ENCODE measurements at places on chromosomes 1 and 21.

GRCh38 chr21:28875078-28875477 lies 117.6 kb downstream of the LTN1 start:
- no peak for DNase-seq

GRCh38 chr1:240965581-240966091 lies 353.7 kb upstream of the GREM2 start:
- DNase-seq = no peak

- no peak for DNase-seq
Observed at GRCh38 chr1:82125119-82125518, 324.4 kb downstream of the ADGRL2 start.

- DNase-seq = no peak
Observed at GRCh38 chr1:235151033-235151432, 10.0 kb downstream of the RBM34 start.

DNA sequence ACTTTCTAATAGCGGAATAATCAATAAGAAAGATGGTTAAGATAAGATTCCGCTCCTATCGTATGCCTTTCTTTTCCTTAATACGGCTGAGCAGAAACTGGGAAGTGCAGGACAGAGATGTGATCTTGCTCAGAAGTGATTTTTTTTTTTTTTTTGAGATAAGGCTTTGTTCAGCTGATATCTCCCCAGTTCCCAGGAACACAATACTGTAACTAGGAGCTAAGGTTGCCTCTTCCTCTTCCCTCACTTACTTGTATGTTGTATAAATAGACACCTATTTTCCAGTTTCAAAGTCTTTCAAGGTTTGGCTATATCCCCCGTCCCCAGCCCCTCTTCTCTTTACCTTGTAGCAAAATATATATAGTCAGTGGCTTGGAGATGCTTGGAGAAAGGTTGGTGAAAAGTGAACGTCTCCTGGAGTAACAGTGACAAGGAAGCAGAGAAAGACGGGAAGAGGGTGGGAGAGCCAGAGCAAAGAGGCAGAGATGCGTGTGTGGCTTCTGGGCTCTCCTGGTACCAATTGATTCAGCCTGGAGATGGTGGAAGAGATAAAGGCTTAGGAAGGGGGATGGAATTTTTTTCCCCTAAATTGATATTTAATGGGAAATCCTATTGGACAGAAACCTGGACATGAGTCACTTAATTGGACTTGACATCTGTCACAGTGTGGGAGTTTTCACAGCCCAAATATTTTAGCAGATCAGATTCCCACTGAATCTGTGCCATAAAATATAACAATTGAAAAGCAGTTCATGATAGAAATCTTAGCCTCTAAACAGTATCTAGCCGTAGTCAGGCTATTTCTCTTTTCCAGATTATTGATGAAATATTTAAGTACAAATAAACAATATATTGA lies at the start of gene NHLH2:
Gene NHLH2 (minus strand): TSS at position 522 of the 856 bp plus-strand sequence. CDS start 2,754 bp downstream, outside the sequence.
- no peak for DNase-seq

DNA sequence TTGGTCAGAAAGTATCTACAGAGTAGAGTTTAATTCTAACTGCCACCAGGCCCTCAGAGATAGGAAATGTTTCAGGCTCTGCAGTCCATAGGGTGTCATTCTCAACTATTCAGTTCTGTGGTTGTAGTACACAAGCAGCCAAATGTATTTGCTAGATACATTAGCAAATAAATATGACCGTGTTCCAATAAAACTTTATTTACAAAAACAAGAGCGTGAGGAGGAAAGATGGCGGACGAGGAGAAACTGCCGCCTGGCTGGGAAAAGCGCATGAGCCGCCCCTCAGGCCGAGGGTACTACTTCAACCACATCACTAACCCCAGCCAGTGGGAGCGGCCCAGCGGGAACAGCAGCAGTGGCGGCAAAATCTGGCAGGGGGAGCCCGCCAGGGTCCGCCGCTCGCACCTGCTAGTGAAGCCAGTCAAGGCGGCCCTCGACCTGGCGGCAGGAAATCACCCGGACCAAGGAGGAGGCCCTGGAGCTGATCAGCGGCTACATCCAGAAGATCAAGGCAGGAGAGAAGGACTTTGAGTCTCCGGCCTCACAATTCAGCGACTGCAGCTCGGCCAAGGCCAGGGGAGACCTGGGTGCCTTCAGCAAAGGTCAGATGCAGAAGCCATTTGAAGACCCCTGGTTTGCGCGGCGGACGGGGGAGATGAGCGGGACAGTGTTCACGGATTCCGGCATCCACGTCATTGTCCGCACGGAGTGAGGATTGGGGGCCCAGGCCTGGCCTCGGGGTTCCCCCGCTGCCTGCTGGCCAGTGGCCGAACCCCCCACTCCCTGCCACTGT lies 286.1 kb downstream of the LRRC40 start:
- DNase-seq = no peak

- no peak for DNase-seq
Observed at GRCh38 chr1:228207381-228207810, 448 bp upstream of the OBSCN start.

DNA sequence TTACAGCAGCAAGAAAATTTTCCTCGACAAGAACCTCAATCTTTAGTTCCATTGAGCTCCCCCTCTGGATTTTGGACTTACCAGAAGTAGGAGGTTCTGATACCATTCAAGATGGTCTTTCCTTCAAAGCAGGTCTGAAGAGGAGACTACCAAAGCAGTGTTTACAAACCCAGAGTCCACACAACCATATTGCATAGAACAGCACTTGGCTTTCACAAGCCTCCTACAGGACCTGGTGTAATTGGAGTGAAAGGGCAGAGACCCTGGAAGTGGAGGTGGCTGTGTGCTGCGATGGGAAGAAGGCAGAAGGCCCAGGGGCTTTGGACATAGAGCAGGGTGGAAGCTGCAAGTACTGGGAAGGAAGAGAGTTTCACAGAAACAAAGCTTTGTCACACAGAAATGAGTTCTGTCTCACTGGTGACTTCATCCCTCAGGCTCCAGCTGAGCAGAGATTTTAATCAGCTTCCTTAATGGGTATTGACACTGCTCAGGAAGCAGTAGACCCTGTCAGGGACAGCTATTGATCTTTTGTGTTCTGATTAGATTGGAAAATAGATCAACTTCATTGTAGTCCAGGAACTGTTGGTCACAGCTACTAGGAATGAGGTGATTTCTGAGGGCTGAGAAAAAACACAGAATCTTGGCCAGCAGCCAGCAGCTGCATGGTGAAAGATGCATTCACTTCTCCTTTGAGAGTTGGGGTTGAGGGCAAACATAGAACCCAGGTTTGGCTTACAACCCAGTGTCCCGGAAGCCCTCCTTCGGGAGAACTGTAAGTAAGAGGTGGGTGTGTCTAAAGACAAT lies 124.0 kb downstream of the SYT2 start:
- no peak for DNase-seq

DNA sequence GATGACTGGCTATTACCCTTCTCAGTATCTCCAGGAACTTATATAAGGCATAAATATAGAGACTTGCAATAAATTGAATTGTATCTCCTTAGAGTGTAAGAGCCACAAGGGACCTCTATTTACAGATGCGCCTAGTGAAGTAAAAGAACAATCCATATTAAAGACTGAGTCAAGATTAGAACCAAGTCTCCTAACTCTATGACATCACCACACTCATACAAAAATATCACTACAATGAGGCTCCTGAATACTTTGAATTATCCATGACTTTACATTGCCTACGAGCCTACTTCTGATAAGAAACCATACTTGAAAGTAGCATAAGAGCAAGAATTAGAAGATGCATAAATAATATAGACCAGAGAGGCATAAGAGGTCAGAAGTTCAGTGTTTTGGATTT lies 18.8 kb downstream of the DPYD start:
- DNase-seq = no peak

DNA sequence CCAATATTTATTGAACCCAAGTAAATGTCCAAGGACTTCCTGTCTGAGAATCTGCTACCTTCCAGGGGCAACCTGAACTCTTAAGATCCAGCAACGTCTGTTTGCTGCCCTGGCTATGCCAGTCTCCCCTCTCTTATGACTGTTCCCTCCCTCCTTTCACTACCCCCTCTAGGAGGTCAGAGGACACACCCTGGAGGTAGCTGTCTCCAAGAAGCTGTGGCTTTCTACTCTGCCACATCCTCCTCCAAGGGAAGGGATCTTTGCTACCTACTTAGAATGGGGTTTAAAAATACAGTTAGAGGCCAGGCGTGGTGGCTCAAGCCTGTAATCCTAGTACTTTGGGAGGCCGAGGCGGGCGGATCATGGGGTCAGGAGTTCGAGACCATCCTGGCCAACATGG lies 3.6 kb upstream of the SMPDL3B start:
- DNase-seq = no peak

- no peak for DNase-seq
Observed at GRCh38 chr1:41380195-41380594, 19.0 kb downstream of the FOXO6 start.

DNA sequence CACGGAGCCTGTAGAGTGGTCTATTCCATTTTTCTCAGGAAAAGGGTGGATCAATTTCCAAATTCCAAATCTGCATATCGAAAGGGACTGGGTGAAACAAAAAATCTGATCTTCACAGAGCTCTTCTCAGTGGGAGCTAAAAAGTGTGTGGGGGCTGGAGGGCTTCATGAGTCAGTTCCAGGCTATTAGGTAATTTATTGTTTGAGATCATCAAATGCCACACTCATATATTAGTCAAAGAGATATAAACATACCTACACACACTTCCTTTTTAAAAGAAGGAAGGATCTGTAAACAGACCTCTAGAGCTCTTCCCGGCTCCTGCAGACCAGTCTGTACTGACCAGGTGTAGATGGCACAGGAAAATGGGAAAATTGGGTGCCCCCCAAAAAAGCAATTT lies 175.4 kb downstream of the ZBTB18 start:
- DNase-seq = no peak

- no peak for DNase-seq
Observed at GRCh38 chr1:184270556-184270955, 116.3 kb upstream of the C1orf21 start.

DNA sequence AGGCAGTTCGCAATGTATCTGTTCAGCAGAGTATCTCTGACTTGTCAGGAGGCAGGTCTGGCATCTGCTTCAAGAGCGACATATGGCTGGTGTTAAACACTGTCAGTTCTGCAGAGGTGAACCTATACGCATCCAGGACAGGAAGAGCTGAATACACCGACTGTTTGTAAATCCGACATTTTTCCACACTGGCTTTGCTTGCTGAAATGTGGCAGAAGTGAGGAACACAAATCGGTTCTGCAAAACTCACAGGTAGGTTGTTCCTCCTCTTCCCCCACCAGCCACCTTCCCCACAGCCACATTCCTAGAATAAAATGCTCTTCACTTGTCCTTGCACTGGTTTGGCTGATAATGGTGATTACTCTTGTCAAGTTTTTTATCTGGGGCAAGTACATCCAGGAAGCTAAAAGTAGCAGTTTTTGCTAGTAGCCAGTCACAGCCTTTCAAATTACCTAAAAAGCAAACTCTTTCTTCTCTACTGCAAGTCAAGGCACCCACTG lies 289.2 kb downstream of the GRIK1 start:
- no peak for DNase-seq

GRCh38 chr1:65238010-65238409 lies 71.3 kb upstream of the DNAJC6 start:
- no peak for DNase-seq

DNA sequence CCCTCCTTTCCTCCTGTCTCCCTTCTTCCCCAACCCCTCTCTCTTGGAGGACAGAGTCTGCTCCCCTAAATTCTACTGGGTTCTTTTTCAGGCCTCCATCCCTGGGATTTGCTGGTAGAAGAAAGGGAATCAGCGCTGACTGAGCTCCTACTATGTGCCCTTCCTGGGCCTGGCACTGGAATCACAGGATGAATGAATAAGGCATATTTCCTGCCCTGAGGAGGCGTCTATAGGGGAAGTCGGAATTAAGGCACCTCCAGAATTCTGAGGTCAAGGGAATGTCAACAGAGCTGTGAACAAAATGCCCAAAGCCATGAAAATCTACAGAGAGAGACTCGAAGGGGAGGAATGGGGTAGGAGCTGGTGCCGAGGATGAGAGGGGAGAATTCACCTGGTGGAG lies 17.4 kb upstream of the BTG2 start:
- no peak for DNase-seq

GRCh38 chr1:92910081-92910480 lies 51.2 kb downstream of the DIPK1A start:
- DNase-seq = no peak

DNA sequence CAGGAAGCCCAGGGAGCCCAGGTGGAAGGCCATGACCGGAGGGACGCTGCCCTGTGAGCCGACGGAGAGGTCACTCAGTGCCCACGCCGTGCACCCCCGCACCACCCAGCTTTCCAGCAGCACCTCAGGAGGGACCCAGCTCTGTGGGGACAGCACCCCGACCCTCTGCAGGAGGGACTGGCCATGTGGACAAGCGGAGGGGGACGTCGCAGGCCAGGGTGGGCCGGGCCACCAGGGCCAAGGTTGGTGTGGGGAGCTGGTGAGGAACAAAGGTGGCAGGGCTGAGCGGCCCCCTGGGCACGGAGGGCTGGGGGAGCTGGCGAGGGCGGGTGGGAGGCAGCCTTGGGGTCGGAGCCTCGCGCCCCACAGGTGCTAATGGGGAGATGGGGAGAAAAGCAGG lies 22.8 kb downstream of the NADK start:
- DNase-seq = no peak

GRCh38 chr1:29388170-29388569 lies 151.8 kb downstream of the PTPRU start:
- no peak for DNase-seq

- peak; percentile 8 for DNase-seq
Observed at GRCh38 chr1:78651241-78651640, 1.6 kb downstream of the IFI44 start.

- no peak for DNase-seq
Observed at GRCh38 chr1:17134034-17134433, 14.8 kb upstream of the PADI2 start.

DNA sequence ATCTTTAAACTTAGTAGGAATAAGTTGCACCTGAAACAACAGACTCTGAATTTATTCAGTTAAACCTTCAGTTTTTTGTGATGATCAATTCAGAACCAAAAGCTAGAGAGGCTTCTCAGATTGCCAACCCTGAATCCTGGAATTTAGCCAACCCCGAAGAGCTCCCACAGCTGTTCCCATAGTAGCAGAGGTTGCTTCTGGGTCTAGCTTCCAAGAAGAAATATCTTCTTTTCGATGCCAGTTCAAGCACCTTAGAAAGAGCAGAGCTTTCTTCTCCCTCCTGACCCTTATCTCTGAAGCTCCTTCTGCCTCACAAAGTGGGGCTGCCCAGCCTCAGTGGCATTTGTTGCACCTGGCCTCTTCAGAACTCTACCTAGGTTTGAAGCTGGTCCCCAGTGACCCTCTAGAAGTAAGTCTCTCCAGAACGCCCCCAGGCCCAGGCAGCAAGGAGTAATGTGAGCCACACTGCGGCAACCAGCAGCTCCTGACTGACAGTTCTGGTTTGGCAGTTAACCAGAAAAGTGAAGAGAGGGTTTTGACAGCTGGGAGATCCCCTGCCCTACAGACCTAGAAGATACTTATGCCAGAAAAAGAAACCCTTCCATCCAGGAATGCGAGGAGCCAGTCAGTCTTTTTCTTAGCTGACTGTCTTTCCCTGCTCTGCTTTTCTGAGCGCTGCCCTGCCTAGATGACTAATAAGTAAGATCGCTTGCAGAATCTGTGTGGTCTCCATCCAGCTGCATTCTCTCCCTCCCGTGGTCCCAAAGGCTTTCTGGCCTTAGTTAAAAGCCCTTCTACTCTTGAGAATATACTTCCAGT lies 165.9 kb downstream of the ADGRL4 start:
- no peak for DNase-seq

- no peak for DNase-seq
Observed at GRCh38 chr1:229192031-229192430, 78.9 kb upstream of the RAB4A start.

- DNase-seq = no peak
Observed at GRCh38 chr1:98749152-98749756, 87.7 kb downstream of the SNX7 start.
